ENCODE measurements at places on chromosomes 12 and 14.

DNA sequence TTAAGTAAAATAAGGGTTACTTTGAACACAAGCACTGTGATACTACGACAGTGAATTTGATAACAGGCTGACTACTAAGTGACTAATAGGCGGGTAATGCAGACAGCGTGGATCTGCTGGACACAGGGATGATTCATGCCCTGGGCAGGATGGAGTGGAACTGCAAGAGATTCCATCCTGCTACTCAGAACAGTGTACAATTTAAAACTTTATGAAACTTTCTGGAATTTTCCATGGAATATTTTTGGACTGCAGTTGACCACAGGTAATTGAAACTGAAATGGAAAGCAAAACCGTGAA is 46.0 kb downstream of the YEATS4 start:
- no peak for DNase-seq

DNA sequence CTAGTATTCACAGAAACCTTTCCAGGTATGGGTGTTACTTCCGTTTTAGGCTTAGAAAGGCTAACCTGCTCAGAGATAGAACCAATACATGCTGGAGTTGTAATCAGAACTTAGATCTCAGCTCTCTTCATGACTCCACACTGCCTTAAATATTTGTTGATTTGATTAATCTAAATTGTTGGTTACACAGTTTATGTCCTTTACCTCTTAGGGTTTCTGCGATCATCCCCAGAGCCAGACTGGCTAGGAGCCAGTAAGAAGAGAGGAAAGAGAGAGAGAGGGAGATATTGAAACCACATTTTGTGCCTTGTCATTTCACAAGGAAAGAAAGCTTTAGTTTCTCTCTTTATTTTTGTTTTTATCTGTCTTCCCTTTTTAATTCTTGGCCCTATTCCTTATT is 16.8 kb upstream of the MGP start:
- DNase-seq: no peak

DNA sequence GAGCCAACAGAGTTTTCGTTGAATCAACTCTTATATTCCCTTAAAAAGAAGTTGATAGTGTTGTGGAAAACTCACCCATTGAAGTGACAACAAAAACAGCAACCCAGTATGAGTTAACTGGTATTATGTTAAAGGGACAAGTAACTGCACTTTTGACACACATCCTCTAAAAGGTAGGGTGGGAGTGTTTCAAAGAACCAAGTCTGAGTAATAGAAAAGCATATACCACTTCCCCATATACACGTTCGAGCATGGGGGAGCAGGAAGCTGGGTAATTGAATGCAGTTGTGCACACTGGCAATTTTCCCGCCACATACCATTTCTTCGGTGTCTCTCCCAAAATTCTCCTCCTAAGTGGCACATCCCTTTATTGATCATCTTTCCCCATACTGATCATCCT is 31.5 kb downstream of the IFNG-AS1 start:
- no peak for DNase-seq

- DNase-seq: no peak
Observed at GRCh38 chr12:116441292-116441691, 117.9 kb upstream of the MAP1LC3B2 start.

Measured in NT2/D1 (cell line).